ENCODE measurements at places on chromosomes 11 and 22.

DNA sequence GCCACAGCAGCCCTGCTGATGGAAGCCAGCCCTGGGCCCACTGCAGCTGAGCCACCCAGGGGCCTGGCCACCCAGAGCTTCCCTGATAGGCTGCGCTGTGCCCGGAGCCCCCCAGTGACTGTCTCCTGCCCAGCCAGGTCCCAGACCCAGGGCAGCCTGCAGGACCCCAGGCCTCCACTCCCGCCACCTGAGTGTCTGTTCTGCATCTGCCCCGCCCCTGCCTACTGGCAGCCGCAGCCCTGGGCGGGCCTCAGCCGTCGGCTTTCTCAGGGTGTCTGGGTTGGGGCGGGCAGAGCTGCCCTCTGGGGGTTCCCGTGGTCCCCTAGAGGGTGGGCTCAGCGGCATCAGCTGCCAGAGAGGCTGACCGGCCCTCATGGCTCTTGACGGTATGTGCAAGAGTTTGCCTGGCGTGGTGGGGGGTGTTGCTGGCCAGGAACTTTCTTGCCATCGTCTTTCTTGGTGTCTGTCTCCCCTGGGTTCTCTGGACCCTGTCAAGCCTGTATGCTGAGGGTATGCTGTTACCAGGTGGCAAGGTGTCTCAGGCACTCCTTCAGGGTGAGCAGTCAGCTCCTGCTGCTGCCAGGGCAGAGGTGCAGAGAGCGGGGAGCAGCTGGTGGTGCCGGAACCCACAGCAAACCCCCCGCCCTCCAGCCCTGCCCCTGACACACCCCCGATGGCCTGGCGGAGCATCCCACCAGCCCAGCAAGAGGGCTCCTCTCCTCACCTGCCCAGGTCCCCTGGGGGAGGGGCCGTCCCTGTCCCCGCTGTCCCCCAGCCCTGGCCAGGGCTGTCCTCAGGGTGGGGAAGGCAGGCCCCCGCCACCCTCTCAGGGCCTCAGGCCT lies 12.2 kb upstream of the PIM3 start:
- no peaks in the 10 kb centered on the region for H3K27me3 ChIP-seq
- no peak overlapping the region for H3K27ac ChIP-seq
- peaks cover 2% of the 10 kb centered on the region for H3K4me1 ChIP-seq
- no peaks in the 10 kb centered on the region for H3K36me3 ChIP-seq
- DNase-seq: no peak

DNA sequence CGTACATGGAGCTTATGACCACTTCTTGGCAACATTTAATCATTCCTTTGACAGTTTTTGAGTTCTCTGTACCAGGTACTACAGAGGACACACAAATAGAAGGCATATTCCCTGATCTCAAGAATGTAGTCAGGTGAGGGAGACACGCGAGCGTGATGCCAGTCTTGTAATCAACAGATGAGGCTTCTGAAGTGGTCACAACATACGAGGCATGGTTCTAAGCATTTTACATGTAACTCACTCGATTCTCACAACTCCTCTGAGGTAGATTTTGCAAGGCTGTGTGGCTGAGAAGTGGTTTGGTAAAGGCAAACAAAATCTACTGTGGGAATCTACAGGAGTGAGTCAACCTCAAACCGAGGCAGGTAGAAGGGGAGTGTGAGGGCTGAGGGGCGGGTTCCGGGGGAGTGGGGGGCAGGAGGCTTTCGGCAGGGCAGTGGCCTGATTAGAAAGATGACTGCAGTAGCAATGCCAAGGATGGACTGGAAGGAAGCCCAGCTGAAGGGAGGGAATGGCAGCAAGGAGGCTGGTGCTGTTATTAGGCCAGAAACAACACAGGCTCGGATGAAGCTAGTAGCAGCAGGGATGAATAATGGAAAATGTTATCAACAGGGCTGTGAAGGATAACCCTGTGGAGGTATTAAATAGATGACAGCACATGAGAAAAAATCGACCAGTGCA lies 63.8 kb downstream of the ST14 start:
- no peak overlapping the region for H3K4me3 ChIP-seq
- H3K4me1 ChIP-seq: no peaks in the 10 kb centered on the region
- H3K27me3 ChIP-seq: no peaks in the 10 kb centered on the region
- no peak for DNase-seq
- H3K36me3 ChIP-seq: no peaks in the 10 kb centered on the region

GRCh38 chr11:27210531-27210930 lies 152.5 kb downstream of the CCDC34 start:
- no peaks in the 10 kb centered on the region for H3K4me1 ChIP-seq
- H3K4me3 ChIP-seq: no peak overlapping the region
- no peak overlapping the region for H3K27ac ChIP-seq
- no peaks in the 10 kb centered on the region for H3K27me3 ChIP-seq
- no peaks in the 10 kb centered on the region for H3K36me3 ChIP-seq
- DNase-seq: no peak

DNA sequence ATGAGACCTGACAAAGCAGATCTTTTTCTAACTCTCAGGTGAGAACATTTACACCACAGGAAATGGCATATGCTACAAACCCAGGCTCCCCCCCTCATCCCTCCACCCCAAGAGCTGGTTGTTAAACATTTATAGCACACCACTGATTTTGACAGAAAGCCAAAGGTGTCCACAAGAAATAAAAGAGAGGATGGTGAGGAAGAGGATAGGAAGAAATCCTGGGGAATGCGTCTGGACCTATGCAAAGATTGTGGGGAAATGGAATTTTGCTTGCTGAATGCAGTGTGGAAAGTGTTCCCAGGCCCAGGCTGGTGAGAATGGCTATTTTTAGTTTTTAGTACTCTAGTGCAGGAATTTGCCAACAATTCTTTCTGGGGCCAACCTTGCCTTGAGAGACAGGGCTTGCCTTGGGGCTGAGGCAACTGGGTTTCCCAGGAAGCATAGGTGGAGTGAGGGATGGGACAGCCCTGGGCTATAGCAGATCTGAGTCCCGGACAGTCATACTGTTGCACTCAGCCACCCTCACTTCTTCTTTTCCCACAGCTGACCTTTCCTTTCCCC lies 163.9 kb downstream of the ADAMTS15 start:
- H3K4me3 ChIP-seq: no peak overlapping the region
- H3K4me1 ChIP-seq: no peaks in the 10 kb centered on the region
- H3K27ac ChIP-seq: no peak overlapping the region
- H3K36me3 ChIP-seq: no peaks in the 10 kb centered on the region
